ENCODE measurements at places on chromosomes 7 and 10.

DNA sequence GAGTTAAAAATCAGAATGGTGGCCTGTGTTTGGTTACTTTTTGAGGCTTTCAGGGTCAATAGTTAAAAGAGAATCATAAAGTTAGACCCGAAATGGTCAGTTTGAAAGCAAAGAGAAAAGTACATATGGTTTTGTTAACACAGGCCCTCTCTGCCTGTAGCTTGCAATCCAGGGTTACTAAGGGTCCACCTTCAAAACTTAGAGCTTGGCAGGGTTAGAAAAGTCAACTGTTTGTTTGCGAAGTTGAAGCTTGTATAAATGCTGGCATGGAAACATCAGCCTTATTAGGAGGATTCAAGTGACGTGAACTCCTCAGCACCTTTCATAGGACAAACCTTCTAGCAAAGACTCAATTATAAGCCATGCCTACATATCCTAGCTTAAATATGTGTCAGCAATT, 196.3 kb upstream of the SEMA3A start:
- DNase-seq = no peak

GRCh38 chr10:92111336-92111939, 179.4 kb downstream of the CPEB3 start:
- DNase-seq = no peak

- no peak for DNase-seq
These were observed 748 bp downstream of the PHTF2 start for GRCh38 chr7:77799078-77799964.

GRCh38 chr10:123809632-123810031, 82.0 kb downstream of the CPXM2 start:
- DNase-seq = no peak

DNA sequence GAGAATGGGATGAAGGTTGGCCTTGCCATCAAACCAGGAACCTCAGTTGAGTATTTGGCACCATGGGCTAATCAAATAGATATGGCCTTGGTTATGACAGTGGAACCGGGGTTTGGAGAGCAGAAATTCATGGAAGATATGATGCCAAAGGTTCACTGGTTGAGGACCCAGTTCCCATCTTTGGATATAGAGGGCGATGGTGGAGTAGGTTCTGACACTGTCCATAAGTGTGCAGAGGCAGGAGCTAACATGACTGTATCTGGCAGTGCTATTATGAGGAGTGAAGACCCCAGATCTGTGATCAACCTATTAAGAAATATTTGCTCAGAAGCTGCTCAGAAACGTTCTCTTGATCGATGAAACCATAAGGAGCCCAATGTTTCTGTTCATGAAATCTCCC, 637 bp downstream of the RPEL1 start:
- DNase-seq = no peak

GRCh38 chr7:75971961-75972763, 22.2 kb downstream of the TMEM120A start:
- DNase-seq = no peak

- no peak for DNase-seq
These were observed 559 bp upstream of the FKBP14 start for GRCh38 chr7:30027065-30027456.

GRCh38 chr7:105975770-105976417, 12.8 kb downstream of the CDHR3 start:
- peak; percentile 68 for DNase-seq

GRCh38 chr10:122637376-122637775, 62.3 kb downstream of the C10orf120 start:
- DNase-seq = no peak

GRCh38 chr7:26560526-26561256, 269.0 kb downstream of the SNX10 start:
- DNase-seq = no peak

- DNase-seq = no peak
These were observed 241.5 kb downstream of the CACNA2D1 start for GRCh38 chr7:82202107-82202506.

DNA sequence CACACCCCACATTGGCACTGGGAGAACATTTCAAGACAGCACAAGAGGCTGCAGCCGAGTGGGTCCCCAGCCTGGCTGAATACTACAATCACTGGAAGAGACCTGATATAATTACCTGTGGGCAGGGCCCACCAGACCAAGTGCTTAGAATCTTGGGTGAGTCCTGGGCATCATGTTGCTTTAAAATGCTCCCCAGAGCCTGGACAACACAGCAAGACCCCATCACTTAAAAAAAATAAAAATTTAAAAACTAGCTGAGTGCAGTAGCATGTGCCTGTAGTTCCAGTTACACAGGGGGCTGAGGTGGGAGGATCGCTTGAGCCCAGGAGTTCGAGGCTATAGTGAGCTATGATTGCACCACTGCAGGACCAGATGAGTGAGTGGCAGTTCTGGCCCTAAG, 28.1 kb downstream of the FAM171A1 start:
- DNase-seq = no peak

- no peak for DNase-seq
These were observed 143.2 kb upstream of the C7orf33 start for GRCh38 chr7:148447221-148447849.

GRCh38 chr10:73251683-73252444, 580 bp downstream of the MRPS16 start:
- DNase-seq = no peak

GRCh38 chr7:133746305-133746704, 380.8 kb upstream of the LRGUK start:
- no peak for DNase-seq

DNA sequence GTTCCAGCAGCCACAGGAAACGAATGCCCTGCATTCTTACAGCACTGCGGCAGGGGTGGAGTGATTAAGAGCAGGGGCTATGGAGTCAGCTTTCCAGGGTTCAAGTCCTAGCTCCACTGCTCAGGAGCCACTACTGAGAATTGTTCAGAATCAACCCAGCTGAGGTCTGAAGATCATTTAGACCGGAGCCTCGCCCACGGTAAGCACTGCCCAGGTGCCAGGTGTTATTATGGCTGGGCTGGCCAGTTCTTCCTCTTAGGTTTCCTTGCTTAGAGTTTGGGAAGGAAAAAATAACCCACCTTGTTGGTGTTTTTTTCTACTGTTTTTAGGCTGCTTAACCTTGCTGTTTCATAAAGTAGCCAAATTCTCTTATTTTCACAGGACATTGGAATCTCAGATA, 4.8 kb upstream of the FIGNL1 start:
- DNase-seq = no peak

DNA sequence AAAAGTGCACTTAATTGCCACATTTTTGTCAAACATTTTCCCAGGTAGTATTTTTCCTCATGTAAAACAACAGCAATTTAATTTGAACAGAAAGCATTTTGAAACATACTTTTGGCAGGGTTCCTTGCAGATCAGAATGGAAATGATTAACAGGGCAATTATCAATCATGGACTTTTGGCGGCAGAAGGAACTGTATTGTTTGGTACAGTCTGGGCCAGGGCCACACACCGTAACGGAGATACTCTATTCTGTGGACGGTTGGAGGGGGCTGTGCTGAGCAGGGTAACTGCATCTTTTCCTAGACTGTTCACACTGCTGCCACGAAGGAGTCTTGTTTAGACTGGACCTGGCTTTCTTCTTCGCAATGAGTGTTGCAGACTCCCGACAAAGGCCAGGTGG, 62.3 kb downstream of the EGFR start:
- DNase-seq = no peak

DNA sequence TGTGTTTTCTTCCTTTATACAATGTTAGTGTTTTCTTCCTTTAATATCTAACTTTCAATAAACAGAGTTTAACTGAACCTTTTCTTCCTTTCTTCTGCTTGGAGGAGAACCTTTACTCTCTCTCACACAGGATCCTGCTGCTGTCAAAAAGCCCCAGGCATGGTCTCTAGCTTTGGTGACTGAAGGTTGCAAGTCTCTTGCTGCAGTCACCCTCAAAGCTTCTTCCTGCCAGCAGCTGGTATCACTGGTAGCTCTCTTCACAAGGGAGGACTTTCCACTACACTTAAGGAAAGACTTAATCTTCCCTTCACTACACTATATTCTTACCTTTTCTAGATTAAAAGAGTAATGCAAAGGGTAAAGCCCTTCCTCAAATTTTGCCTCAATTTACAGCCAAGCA, 153.4 kb downstream of the SGMS1 start:
- DNase-seq = no peak

- peak; percentile 29 for DNase-seq
These were observed 241.5 kb upstream of the IGFBP3 start for GRCh38 chr7:46162609-46163008.

GRCh38 chr10:126921974-126922525, 16.8 kb downstream of the DOCK1 start:
- no peak for DNase-seq

DNA sequence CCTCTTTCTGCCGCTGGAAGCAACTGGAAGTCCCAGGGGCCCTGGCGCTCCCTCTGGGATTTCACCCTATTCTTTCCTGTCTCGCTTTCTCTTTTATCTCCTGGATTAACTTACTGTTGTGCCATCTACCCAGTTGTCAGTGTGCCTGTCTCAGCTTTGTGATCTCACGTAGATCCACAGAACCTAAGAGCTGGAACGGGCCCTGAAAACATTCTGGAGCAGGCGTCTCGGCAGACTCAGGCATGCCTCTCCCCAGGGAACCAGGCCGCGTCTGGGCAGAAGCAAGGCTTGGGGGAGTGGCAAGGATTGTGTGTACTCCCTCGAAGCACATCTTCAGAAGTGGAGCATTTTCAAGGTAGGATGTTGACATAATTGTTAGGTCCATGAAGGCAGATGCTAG, 87.2 kb downstream of the KCNMA1 start:
- DNase-seq = no peak

DNA sequence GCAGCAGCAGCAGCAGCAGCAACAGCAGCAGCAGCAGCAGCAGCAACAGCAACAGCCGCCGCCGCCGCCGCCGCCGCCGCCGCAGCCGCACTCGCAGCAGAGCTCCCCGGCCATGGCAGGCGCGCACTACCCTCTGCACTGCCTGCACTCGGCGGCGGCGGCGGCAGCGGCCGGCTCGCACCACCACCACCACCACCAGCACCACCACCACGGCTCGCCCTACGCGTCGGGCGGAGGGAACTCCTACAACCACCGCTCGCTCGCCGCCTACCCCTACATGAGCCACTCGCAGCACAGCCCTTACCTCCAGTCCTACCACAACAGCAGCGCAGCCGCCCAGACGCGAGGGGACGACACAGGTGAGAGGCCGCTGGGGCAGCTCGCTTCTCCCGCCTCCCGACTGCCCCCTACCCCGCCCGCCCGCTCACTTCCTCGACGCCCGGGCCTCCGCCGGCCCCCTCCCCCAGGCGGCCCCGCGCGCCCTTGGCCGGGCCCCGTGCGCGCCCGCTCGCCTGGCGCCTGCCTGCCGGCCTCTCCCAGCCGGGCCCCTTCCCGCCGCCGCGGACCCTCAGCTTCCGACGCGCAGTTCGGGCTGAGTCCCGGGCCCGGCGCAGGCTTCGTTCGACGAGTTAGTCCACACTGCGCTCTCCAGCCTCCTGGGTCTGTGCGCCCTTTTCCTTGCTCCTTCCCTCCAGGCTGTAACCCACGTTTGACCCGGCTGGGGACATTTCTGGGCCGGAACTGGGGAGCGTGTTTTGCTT, 882 bp downstream of the DLX6 start:
- peak; percentile 63 for DNase-seq

- no peak for DNase-seq
These were observed 612 bp downstream of the HILPDA start for GRCh38 chr7:128456255-128456725.

- DNase-seq = no peak
These were observed 5.6 kb upstream of the ASB4 start for GRCh38 chr7:95479992-95480624.

GRCh38 chr7:129146237-129146979, 1.9 kb downstream of the TSPAN33 start:
- no peak for DNase-seq

- peak; percentile 27 for DNase-seq
These were observed 84.6 kb downstream of the ICA1 start for GRCh38 chr7:8177109-8177933.

DNA sequence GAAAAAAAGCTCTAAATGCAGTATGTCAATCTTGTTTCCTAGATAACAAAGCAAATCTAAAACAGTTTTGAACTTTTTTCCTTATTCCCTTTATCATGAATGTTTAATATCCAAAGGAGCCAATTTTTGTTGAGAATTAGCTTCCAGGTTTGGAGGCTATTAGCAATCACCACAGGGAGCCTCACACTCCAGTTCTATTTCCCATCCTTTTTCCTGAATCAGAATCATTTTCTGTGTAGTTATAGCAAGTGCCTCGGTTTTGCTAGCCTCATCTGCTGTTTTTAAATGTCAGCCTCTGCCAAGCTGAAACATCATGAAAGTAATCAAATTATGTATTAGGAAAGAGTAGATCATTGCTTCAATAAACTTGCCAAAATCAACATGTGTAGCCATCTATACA, 357.5 kb upstream of the LRGUK start:
- no peak for DNase-seq

- DNase-seq = no peak
These were observed 46.8 kb downstream of the CH25H start for GRCh38 chr10:89160339-89160738.

- DNase-seq = no peak
These were observed 10.8 kb upstream of the ELN start for GRCh38 chr7:74017125-74017524.

GRCh38 chr7:26584987-26585665, 279.3 kb downstream of the SKAP2 start:
- DNase-seq = peak; percentile 100

DNA sequence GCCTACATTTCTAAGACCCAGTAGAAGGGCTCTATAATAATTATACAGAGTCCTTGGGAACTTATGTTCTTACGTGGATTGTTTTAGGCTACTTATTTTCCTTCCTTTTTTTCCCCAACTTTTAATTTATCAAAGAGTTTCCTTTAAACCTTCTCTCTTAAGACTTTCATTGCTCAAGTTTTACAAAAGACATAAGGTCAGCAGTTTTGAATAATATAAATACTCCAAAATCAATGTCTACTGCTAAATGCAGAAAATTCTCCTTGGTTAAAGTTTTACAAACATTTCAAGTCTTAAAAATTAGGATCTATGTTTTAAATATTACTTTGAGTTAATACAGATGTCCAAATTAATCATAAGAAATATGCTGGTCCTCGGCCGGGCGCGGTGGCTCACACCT, 97.0 kb downstream of the LARP4B start:
- DNase-seq = no peak

- DNase-seq = no peak
These were observed 34.1 kb downstream of the DAGLB start for GRCh38 chr7:6413637-6414036.

GRCh38 chr7:141071260-141071854, 2.5 kb upstream of the TMEM178B start:
- peak; percentile 80 for DNase-seq

GRCh38 chr10:132056663-132057062, 9.1 kb upstream of the JAKMIP3 start:
- DNase-seq = no peak

All from DMS153 (cell line).